NCI-H774 (cell line): ENCODE measurements at places on chromosomes 4 and X.
A peak's percentile ranks its signal among the peaks of the same experiment; 100 is the strongest.

- no peak for DNase-seq
Measured at GRCh38 chr4:16750216-16750615, 148.2 kb downstream of the LDB2 start.

DNA sequence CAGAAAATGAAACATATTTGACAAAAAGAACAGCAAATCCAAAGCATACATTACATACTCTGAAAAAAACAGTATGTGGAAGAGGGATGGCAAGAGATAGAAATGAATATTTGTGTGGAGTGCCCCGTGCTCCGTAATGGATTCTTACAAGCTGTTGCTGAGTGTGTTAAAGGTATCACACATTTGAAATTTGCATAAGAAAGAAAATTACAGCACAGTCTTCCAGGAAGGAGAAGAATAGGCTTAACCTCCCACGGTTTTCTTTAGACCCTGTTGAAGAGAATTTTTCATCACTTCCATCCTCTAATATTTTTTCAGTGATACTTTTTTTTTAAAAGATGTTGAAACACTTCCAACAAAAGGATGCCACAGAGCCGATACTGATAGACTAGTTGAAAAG, 1489.4 kb downstream of the RAPGEF2 start:
- no peak for DNase-seq

DNA sequence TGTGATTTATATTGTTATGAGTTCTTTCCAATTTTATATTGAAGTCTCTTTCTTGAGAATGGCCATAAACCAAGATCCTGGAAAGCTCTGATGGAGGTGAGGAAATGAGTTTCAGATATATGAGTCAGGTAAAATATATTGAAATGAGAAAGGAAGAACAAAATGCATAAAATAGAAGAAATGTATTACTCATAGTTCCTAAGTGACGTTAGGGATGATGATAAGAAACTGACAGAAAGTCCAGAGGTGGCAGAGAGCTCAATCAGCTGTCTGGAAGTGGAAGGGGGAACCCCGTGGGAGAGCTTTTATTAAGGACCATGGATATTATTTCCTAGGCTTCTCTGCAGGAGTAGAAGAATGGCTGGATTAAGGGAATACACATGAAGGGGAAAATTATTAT, 24.6 kb downstream of the UGT2B7 start:
- no peak for DNase-seq

- DNase-seq = no peak
Measured at GRCh38 chr4:47471591-47471990, 8.1 kb upstream of the COMMD8 start.

DNA sequence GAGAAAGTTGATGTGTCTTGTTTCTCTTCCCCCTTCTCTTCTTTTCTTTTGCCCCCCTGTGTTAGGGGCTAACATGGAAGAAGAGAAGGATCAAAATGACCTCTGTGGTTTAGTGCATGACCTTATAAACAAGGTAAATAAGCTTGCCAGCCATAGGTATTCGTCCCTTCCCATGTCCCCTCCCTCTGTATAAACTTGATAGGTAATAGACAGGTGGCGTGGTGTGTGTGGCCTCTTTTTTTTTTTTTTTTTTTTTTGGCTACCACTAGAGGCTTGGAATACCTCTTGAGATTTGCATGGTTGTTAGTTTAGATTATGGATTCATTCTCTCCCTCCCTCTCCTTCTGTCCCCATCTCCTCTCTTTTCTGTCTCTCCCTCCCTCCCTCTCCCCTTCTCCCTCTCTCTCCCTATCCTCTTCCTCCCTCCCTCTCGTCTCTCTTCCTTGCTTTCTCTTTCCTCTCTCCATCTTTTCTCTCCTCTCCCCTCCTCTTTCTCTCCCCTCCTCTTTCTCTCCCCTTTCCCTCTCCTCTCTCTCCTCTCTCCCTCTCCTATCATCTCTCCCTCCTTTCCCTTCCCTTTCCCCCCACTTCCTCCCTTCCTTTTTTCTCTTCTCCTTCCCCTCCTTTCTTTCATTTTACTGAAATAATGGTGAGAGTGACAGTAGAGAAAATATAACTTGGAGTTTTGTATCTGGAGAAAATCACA, 134.4 kb downstream of the AFF1 start:
- no peak for DNase-seq

- no peak for DNase-seq
Measured at GRCh38 chr4:155828628-155829027, 37.4 kb downstream of the ASIC5 start.

DNA sequence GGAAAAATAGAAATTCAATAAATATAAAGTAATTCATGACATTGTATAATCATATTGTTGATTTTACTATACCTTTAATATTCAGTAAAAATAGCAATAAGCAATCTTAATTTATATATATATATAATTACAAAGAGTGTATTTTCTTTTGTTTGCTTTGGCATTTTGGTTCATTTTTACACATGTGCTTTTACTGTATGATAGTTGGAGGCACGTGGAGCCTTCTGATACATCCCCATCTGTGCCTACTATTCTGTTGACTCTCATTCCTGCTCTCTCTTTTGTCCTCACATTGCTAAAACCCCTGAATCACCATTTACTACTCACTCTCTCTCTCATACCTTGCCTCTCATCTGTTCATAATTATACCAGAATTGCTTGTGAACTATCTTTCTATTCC, 106.4 kb upstream of the NDST4 start:
- DNase-seq = no peak

GRCh38 chr4:169800541-169800940, 42.8 kb upstream of the HPF1 start:
- no peak for DNase-seq

DNA sequence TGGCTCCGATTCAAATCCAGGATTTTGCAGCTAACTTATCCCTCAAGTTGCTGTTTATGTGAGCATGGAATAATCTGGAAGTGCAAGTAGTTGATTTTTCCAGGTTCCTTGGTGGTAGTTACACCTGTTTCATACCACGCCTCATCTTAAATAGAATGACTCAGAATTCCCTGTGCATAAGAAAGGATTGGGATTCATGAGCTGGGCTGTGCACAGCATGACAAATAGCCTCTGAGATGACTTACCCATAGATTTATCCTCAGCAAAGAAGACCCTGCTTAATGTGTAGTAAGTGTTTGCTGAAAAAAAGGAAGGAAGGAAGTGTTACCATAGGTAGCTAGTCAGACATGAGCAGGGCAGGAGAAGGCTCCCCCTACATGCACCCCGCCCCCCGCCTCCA, 777.7 kb upstream of the ADGRL3 start:
- no peak for DNase-seq

GRCh38 chr4:101172369-101172768, 175.0 kb downstream of the PPP3CA start:
- no peak for DNase-seq

DNA sequence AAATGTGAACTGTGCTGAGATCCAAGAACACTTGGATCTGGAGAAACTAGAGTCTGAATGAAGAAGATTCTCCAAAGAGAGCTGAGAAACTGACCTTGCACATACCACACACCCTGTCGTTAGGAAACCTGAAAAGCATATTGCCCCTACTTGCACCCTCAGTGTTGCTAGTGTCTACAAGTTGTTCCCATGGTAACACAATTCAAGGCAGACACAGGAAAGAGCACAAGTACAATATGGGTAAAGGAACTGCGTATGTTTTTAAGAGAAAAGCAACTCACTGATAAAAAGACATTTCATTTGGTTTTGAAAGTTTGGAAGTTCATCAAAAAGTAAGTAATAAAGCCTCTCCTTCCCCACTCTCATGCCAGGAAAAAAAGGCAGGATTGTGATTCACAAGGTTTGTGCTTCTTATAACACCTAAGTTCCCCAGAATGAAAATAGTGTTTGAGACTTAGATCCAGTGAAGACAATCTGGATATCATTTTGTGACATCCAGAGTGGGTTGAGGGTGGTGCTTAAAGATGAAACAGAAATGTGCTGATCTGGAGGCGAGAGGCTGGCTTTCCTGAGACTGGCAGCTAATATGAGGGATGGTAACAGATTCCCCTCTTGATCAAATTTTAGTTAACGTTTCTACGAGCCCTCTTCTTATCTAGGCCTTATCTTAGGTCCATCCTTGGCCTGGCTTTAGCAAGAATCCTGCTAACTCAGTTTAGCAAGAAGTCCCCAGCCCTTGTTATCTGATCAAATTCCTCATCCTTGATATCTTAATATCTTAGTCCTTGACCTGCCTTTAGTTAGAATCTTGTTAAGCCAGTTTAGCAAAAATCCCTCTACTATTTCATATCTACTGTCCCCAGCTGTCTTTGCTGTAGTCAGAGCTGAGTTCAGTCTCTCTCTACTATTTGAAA, 42.3 kb downstream of the NIPAL1 start:
- DNase-seq = no peak

DNA sequence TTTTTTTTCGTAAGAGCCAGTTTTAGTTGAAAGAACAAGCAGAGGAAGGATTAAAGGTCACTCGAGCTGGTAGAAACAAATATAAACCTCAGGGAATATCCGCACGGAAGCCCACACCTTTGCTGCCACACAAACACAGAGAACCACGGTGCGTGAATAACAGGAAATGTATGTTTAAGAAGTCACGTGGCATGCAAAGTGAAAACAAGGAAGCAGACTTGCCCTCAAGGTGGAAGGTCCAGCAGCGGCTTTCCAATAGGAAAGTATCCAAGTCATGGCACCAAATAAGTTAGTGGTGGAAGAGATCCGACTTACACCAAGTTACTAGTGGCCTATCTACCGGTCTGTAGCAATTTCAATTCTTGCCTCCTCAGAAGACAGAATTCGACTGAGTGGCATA, 215.5 kb downstream of the HHIP start:
- no peak for DNase-seq

GRCh38 chrX:13263560-13264251, 56.1 kb downstream of the ATXN3L start:
- no peak for DNase-seq

DNA sequence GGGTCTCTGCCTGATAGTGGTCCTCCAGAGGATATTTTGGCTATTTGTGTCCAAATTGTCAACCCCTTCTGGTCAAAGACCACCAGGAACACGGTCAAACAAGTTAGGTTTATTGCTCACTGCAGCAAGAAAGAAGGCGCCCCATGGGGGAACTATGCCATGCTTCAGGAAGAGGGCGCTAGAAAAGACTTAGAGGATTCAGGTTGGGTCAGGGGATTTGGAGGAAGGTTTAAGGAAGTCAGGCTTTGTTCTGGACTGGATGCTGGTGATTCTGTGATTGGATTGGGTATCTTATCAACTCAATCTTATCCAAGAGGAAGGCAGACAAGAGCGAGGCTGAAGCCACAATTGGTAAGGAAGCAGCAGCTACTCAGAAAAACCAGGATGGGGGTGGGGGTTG, 14.3 kb upstream of the ELF4 start:
- DNase-seq = no peak

DNA sequence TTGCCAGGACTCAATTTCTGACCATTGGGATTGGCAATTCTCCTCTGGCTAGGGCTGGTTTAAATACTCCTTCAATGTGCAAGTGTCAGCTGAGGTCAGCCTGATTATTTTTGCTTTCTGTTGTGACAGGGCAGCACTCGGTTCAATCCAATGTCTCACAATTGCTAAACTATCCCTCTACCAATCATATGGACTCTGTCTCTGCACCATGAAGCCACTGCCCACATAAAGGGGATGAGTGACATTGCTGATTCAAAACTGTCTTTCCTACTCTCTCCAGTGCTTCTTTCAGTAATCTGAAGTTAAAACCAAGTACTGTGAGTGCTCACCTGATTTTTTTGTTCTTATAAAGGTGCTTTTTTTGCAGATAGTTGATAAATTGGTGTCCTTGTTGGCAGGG, 1030.7 kb downstream of the GLUD2 start:
- no peak for DNase-seq

- peak; percentile 54 for DNase-seq
Measured at GRCh38 chr4:40190880-40191815, 5.7 kb upstream of the RHOH start.

GRCh38 chr4:41258783-41259182, 2.1 kb downstream of the UCHL1 start:
- peak; percentile 1 for DNase-seq

- no peak for DNase-seq
Measured at GRCh38 chrX:33183361-33183760, 28.0 kb downstream of the DMD start.

DNA sequence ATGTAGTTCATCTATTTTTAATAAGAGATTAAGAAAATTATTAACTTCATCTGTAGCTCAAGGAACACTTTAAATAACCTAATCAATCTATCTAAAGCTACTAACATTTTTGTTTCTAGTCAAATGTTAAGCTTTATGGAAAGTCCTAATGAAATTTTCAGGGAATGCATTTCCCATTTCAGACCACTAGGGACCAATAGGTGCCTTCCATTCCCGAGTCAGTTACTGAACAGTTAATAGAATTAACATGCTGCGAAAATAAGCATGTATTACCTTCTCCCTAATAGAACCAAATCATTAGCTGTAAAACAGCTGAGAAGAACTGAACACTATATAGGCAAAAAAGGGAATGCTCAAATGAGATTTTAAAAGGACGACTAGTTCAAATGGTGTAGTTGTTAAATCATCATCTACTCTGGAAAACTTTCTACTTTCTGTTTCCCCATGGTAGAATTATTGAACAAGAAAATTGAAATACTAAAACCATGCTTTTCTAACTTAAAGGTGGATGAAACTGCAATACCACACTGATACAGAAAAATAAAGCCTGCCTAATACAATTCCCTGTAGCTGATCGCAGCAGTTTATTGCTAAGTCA, 22.5 kb downstream of the STX18 start:
- no peak for DNase-seq

DNA sequence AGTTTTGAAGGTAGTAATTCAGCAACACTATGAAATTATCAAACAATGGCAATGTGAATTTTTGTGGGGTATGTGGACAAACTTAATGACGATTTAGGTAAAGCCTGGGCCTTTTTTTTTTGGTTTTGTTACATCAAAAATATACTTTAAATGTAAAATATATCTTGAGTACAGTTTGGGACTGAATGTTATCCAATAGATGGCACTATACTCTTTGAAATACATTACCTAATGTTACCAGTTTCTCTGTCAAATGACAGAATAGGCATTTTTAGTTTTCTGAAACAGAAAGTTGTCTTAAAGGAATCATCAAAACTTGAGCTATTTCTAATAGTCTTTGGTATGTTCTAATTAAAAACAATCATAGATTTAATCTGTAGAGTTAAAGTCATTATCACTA, 1651.9 kb downstream of the C4orf33 start:
- DNase-seq = no peak

- DNase-seq = no peak
Measured at GRCh38 chr4:94959307-94959706, 201.6 kb downstream of the BMPR1B start.

DNA sequence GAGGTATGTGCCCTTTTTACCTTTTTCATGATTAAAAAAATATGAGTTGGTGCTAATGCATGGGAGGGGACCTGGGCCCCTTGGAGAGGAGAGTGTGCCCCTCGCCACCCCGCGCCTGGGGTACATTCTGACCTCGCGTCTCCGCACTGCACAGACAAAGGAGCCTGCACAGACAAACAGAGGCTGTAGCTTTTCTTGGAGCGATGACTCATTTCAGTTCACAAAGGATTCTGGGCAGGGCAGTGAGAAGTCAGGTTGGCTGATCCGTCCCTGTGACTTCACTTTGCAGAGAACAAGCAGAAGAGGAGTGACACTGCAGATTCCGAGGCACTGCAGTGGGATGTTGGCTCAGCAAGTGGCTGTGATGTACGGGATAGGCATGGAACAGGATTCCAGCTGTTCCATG, 82.9 kb downstream of the STOX2 start:
- DNase-seq = peak; percentile 26
